Naive thymus-derived CD8-positive, alpha-beta T cell (primary cell): ENCODE measurements at places on chromosomes 5 and 9. TPM values are rescaled to one million over a fixed set of nuclear protein-coding genes. Genes with fewer than 3 reads are reported as not detected.
A peak's percentile ranks its signal among the peaks of the same experiment; 100 is the strongest.

RASEF gene
- total RNA-seq = not detected

PRELID2 gene
- not detected for total RNA-seq

PCDHGB7 gene
- total RNA-seq = 0.16 TPM

MYOZ3 gene
- not detected for total RNA-seq

DNA sequence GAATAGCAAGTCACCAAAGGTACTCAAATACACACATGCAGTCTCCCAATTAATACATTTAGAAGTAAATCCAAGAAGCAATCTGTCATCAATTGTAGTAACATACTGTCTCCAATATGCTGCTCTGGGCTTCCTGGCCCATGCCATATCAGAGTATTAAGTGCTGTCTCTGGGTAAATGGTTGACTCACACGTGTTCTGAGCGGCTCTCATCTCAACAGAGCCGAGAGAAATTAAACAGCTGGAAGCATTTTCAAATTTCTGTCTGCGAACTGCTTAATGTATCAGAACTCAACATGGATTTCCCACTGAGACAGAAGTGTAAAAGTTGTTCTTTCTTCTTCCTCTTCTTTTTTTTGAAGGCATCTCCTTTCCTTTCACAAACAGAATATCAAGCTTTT lies 247.3 kb upstream of the TAS2R1 start:
- no peak overlapping the region for H3K4me3 ChIP-seq
- H3K36me3 ChIP-seq = no peaks in the 10 kb centered on the region
- DNase-seq = no peak
- no peaks in the 10 kb centered on the region for H3K4me1 ChIP-seq
- H3K27ac ChIP-seq = no peak overlapping the region

DNA sequence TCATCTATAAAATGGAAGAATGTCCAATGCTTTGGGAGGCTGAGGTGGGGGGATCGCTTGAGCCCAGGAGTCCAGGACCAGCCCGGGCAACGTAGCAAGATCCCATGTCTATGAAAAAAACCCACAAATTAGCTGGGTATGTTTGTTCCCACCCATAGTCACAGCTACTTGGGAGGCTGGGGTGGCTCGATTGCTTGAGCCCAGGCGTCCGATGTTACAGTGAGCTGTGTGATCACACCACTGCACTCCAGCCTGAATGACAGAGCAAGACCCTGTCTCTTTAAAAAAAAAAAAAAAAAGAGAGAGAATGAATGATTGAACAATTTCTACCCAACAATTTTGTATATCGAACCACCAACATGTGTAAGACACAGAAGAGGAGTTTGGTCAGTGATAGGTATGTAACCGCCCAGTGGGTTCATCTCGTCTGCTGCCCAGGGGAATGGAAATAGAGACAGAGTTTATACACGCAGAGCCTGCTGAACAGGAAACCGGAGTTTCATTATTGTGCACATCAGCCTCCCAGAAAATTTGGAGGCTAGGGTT lies 26.2 kb upstream of the ERGIC1 start:
- no peaks in the 10 kb centered on the region for H3K36me3 ChIP-seq
- H3K4me3 ChIP-seq = peak overlapping the region; percentile 78
- no peak for DNase-seq
- peak overlapping the region; percentile 91 for H3K27ac ChIP-seq
- H3K4me1 ChIP-seq = peaks cover 21% of the 10 kb centered on the region
- H3K27me3 ChIP-seq = no peaks in the 10 kb centered on the region

- DNase-seq = no peak
- H3K4me3 ChIP-seq = no peak overlapping the region
- H3K27ac ChIP-seq = no peak overlapping the region
- no peaks in the 10 kb centered on the region for H3K27me3 ChIP-seq
Observed at GRCh38 chr9:118967901-118968300, 401.3 kb downstream of the BRINP1 start.

DNA sequence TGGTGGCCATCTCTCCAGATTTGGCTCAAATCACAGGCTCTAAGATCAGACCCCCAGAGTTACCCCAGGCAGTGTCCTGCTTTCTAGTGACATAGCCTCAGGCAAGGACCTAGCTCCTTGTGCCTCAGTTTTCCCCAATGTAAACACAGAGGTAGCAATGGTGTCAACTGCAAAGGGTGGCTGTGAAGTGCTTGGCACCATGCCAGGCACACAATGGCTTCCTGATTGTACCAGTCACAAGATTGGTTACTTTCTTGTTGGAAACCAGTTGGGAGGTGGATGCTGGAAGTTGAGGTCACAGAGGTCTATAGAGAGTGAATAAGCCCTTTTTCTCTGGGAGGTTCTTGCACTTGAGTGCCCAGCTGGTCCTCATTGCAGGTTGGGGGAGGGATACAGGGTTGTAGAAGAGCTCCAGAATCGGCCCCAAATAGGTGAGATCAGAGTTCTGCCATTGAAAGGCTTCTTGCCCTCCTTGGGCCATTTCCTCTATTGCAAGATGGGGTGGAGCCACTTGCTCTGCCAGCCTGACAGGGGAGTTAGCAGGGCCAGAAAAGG lies 2.3 kb downstream of the STKLD1 start:
- DNase-seq = no peak
- no peaks in the 10 kb centered on the region for H3K27me3 ChIP-seq
- no peak overlapping the region for H3K27ac ChIP-seq
- no peak overlapping the region for H3K4me3 ChIP-seq
- H3K4me1 ChIP-seq = peaks cover 17% of the 10 kb centered on the region

- H3K4me3 ChIP-seq = peak overlapping the region; percentile 75
- peaks cover 53% of the 10 kb centered on the region for H3K4me1 ChIP-seq
- no peak for DNase-seq
- no peaks in the 10 kb centered on the region for H3K36me3 ChIP-seq
Observed at GRCh38 chr5:610744-611730, 1.1 kb upstream of the CEP72 start.

- H3K36me3 ChIP-seq = peaks cover 3% of the 10 kb centered on the region
- no peak overlapping the region for H3K27ac ChIP-seq
- no peak for DNase-seq
- H3K27me3 ChIP-seq = no peaks in the 10 kb centered on the region
- H3K4me3 ChIP-seq = no peak overlapping the region
- H3K4me1 ChIP-seq = no peaks in the 10 kb centered on the region
Observed at GRCh38 chr5:95454536-95454935, 63.4 kb downstream of the FAM81B start.

- no peak overlapping the region for H3K4me3 ChIP-seq
- peaks cover 12% of the 10 kb centered on the region for H3K36me3 ChIP-seq
- H3K27ac ChIP-seq = no peak overlapping the region
- DNase-seq = no peak
- no peaks in the 10 kb centered on the region for H3K27me3 ChIP-seq
Observed at GRCh38 chr5:151819830-151820229, 48.1 kb downstream of the G3BP1 start.

- H3K36me3 ChIP-seq = peaks cover 2% of the 10 kb centered on the region
- no peak overlapping the region for H3K27ac ChIP-seq
- no peak for DNase-seq
- H3K4me1 ChIP-seq = peaks cover 31% of the 10 kb centered on the region
- peak overlapping the region; percentile 70 for H3K4me3 ChIP-seq
Observed at GRCh38 chr5:55220433-55221185, 6.5 kb downstream of the MCIDAS start.

DNA sequence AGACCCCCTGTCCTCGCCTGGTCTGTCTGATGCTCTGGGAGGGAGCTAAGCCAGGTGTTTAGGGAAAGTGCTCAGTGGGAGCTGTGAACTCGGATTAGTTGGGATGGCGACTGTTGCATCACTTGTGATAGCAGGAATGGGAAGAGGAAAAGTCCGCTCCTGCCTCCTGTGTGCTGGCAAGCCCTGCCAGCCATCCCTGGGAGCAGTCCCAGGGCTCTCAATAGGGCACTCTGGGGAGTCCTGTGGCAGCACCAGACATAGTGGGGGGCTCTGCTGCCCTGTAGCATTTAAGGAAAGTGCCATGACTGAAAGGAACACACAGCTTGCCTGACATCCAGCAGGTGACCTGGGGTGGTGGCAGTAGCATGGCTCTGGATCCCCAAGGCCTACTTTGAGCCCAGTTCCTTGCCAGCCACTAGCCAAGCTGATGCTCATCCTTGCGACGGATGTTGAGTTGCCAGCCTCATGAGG lies 81.5 kb downstream of the AMBP start:
- H3K36me3 ChIP-seq = no peaks in the 10 kb centered on the region
- DNase-seq = no peak
- H3K27me3 ChIP-seq = no peaks in the 10 kb centered on the region

DNA sequence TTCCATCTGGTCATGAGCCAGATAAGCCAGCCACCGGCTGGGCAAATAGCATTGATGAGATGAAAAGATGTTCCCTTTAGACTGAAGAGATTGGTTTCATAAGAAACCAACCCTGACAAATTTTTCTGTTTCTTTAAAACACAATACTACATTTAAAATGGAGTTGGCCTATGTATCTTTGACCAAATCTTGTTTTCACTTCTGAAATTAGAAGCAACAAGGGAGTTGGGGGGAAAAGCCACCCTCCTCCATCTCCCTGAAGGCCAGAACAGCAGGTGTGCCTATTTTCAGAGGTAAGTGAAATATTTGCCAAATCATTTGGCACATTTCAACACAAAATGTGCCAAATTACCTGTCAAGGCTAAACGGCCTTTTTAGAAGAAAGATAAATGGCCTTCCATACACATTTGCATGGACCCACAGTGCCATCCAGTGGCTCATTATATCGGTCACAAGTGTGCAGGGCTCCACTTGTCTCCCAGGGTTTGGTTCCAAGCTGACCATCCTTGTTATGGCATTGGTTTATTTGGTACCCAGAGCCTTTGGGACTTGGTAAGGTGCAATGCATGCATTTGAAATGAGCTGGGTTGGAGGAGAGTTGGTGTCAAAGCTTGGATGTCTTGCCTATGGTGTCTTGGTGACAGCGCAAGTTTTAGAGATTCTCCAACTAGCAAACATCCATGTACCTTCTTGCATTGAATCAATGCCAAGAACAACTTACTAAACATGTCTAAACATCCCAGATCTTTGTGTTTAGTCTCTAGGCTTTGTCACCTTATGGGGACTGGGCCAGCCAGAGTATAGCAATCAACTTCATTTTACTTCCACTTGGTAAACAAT lies 372.0 kb upstream of the KIF2A start:
- H3K27me3 ChIP-seq = peaks cover 2% of the 10 kb centered on the region
- no peak for DNase-seq
- no peak overlapping the region for H3K4me3 ChIP-seq
- H3K4me1 ChIP-seq = no peaks in the 10 kb centered on the region

- peaks cover 16% of the 10 kb centered on the region for H3K4me1 ChIP-seq
- H3K4me3 ChIP-seq = peak overlapping the region; percentile 87
- H3K36me3 ChIP-seq = peaks cover 6% of the 10 kb centered on the region
- peak overlapping the region; percentile 65 for H3K27ac ChIP-seq
- peaks cover 4% of the 10 kb centered on the region for H3K27me3 ChIP-seq
Observed at GRCh38 chr9:128250839-128251731, 24.7 kb downstream of the GOLGA2 start.

DNA sequence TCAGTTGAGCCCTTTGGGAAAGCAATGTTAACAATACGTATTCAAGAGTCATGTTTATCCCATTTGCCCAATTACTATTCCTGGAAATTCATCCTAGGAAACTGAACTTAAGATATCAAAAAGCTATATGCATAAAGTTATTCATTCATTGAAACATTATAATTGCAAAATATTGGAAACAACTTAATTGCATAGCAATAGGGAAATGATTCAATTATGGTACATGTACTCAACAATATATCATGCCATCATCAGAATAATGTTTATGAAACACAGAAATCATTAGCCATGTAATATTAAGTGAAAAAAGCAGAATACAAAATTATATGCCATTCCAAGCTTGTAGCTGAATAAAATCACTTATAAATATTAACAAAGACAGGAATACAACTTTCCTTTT lies 35.3 kb downstream of the ABCA1 start:
- no peak overlapping the region for H3K4me3 ChIP-seq
- no peaks in the 10 kb centered on the region for H3K4me1 ChIP-seq
- no peaks in the 10 kb centered on the region for H3K27me3 ChIP-seq
- H3K36me3 ChIP-seq = peaks cover 9% of the 10 kb centered on the region
- no peak for DNase-seq

DNA sequence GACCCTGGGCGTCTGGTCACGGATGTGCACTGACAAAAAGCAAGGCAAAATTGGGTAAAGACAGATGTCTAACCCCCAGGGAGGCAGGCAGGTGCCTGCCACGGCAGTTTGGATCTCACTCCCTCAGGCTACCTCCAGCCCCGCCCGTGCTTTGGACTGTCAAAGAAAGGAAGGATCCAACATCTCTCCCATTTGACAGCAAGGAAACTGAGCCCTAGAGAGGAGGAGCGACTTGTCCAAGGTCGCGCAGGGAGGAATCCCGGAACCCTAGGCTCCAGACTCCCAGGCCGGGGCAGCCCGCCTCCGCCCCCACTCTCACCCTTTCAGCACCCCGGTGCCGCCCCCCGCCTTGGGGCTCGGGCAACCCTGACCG lies 376 bp downstream of the GOLGA1 start:
- H3K27ac ChIP-seq = peak overlapping the region; percentile 96
- H3K4me1 ChIP-seq = peaks cover 13% of the 10 kb centered on the region
- H3K36me3 ChIP-seq = peaks cover 7% of the 10 kb centered on the region
- no peak for DNase-seq
- H3K27me3 ChIP-seq = no peaks in the 10 kb centered on the region
- H3K4me3 ChIP-seq = peak overlapping the region; percentile 92

DNA sequence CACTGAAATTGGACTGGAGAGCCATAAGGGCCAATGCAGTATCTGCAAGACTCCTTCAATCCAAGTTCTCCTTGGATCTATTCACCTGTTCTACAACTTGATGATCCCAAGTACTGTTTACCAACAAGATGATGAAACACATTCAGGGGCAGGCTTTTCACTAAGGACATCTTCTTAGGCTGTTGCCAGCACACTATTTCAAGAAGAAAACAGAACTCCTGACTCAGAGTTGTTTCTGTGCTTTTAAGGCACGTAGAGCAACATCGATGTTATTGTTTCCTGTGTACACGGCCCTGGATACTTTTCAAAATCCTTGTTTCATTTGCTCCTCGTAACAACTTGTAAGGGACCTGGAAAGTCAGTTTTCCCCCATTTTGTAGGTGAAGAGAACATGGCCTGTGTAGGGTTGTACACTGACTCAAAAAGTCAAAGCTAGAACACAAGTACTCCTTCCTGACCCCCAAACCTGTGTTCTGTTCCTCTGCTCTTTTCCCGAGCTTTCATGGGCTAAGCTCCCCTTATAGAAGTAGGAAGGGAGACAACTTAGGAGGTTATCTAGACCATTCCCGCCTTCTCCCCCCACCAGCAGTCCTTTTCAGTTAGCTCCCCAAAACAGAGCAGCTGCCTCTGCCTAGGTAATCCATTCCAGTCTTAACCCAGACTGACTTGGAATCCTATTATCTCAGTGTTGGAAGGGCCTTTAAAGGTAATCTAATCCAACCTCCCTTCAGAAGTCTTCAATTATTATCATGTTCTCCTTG lies 5.2 kb upstream of the MGAT1 start:
- H3K36me3 ChIP-seq = no peaks in the 10 kb centered on the region
- peak overlapping the region; percentile 100 for H3K27ac ChIP-seq
- H3K4me3 ChIP-seq = peak overlapping the region; percentile 83
